Left colon (tissue), 2 donors: ENCODE measurements at places on chromosomes 3 and 15. TPM values are rescaled to one million over a fixed set of nuclear protein-coding genes. Genes with fewer than 3 reads are reported as not detected.

GRCh38 chr3:177441813-177442646 lies 244.7 kb upstream of the TBL1XR1 start:
- no peak for DNase-seq

GRCh38 chr3:103127737-103128136 lies 692.9 kb downstream of the ZPLD1 start:
- no peak for DNase-seq

- no peak for DNase-seq
Measured at GRCh38 chr3:71189480-71189879, 394.0 kb downstream of the FOXP1 start.

DNA sequence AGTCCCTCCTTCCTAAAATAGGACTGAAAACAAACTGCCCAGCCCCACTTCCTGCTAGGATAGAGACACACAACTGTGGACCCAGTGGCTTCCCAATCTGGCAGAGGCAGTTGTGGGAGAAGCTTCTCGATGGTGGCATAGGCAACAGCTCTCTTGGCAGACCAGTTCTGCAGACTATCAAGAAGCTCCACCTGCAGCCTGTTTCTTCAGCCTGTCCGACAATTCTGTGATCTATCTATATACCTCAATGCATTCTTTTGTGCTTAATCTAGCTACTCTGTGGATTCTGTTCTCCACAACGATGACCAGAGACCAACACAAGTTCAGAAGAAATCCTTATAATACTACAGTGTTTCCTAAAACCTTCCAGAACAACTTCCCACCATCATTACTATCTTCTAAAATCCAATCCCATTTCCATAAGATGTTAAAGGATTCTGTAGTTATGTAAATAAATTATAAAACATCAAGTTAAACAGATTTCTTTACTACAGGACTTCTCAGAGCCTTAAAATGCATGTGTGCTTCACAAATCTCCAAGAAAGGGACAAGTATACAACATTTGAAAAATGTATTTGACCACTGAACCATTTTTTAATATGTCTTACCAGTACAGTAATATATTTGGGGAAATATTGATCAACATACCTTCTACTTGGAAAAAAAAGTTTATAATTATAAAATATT lies 57.7 kb downstream of the IGF2BP2 start:
- no peak for DNase-seq

GRCh38 chr3:44554626-44555592 lies at the start of gene ZKSCAN7:
Gene ZKSCAN7, plus strand, starts transcription at chr3:44555193. Its CDS starts 1,855 bp downstream, at chr3:44557048.
- DNase-seq: peak; percentile 41

- no peak for DNase-seq
Measured at GRCh38 chr3:114718898-114719210, 425.0 kb downstream of the TIGIT start.

- DNase-seq: no peak
Measured at GRCh38 chr3:191528589-191528988, 67.6 kb downstream of the PYDC2 start.

GRCh38 chr3:14689247-14689980 lies 14.5 kb downstream of the C3orf20 start:
- no peak for DNase-seq

DNA sequence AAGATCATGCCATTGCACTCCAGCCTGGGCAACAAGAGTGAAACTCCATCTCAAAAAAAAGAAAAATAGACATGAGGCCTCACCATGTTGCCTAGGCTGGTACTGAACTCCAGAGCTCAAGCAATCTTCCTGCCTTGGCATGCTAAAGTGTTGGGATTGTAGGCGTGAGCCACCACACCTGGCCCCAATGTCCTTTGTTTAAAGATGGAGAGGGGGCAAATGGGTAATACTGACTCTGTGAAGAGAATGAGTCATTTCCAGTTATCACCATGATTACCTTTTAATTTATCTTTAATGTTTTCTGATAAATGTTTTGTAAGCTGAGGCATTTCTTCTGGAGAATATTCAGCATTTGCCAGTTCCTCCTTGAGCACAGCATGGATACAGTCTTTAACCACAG lies 2.2 kb downstream of the DYNLT2B start:
- no peak for DNase-seq

- peak; percentile 64 for DNase-seq
Measured at GRCh38 chr15:66698318-66698961, 3.6 kb upstream of the SMAD6 start.

Gene SLC2A2
- total RNA-seq: not detected

Gene ITPKA
- 46.4 TPM for total RNA-seq

Gene CYP11A1
- not detected for total RNA-seq
